ENCODE measurements at places on chromosomes 12 and 14. TPM values are rescaled to one million over a fixed set of nuclear protein-coding genes. Genes with fewer than 3 reads are reported as not detected.

Gene SPTB
- total RNA-seq, result 0.67 TPM

Gene TEX52
- total RNA-seq, result not detected

Gene PRPH
- 0.55 TPM for total RNA-seq

Gene FGF23
- not detected for total RNA-seq

Gene INHBC
- not detected for total RNA-seq

All from mesenteric fat pad (tissue), 1 donor.